Skeletal muscle cell (primary cell): ENCODE measurements at places on chromosomes 5 and 9.

GRCh38 chr9:80492221-80492620 is 920.5 kb downstream of the TLE4 start:
- DNase-seq = no peak

GRCh38 chr5:91033370-91033769 is 349.7 kb downstream of the ARRDC3 start:
- DNase-seq = no peak

DNA sequence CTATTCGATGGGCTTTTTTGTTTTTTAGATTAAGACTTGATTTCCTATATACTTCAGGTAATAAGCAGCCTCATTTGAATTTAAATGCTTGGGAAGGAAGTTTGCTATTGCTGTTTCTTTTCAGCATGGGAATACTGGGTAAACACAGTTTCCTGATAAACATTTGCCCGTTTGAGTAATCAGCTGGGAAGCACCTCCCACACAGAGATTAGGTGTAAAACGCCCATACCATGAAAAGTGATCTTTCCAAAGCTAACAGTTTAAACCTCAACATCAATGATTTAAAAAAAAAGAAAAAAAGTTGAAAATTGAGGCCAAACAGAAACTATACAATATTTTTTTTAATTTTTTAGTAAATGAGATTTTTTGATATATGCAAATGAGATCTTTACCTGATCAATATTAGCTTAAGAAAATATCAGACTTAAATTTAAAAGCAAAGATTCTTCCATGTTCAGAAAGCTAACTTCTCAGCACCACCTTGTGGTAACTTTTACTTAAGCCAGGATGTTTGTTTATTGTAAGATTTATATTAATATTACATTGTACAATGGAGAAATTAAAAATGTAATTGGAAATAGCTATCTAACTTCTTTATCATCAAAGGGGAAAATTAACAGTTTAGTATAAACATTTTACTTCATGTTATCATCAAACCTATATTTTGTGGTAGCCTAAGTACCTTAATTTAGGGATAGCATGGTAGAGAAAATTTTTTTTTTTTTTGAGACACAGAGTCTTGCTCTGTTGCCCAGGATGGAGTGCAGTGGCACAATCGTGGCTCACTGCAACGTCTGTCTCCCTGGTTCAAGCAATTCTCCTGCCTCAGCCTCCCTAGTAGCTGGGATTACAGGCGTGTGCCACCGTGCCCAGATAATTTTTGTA is 39.8 kb downstream of the F2RL2 start:
- DNase-seq = no peak

GRCh38 chr5:135891791-135892190 is 3.9 kb downstream of the IL9 start:
- DNase-seq = no peak

- DNase-seq = no peak
Measured at GRCh38 chr5:10662661-10663488, 98.2 kb downstream of the DAP start.

DNA sequence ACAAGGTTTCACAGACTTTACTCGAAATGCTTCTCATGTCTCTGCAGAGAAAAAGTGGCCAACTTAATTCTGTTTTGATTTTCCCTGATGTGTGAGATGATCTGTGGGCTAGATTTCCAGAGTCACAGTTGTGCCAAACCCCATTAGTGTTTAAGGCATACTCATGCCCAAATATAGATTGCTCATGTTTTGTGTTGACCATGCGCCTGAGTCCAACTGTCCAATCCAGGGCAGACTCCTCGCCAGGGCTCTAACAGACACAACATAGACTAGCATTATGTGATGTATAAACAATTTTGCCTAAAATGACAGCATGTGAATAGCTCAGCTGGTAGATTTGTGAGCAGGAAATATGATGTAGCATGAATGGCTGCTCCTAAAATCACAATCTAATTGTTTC is 128.1 kb downstream of the PRDM6 start:
- no peak for DNase-seq

DNA sequence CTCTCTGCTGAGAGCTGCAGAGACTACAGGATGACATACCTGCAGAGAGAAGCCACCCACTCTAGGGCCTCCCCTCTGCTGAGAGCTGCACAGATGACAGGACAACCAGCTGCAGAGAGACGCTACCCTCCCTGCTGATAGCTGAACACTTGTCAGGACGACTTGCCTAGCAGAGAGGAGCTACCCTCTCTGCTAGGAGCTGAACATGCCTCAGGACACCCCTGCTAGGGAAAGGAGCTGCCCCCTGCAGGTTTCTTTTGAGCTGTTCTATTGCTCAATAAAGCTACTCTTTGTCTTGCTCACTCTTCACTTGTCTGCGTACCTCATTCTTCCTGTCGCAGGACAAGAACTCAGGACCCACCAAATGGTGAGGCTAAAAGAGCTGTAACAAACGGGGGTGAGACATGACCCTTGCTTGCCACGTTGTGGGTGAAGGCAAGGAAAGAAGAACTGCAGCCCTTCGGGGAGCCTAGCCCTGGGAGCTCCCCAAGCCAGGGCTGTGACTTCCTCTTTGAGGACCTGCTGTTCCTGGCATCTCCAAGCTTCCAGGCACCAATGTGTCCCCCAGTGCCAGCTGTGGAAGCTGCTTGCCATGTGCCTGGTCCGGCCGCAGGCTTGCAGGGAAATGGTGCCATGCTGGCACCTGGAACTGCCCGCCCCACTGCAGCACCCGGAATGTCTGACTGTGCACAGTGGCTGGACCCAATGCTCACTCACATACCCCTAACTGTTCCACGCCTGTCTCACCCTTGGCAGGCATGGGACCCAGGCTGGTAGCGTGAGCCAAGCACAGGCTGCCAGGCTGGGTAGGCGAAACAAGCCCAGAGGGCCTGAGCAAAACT is 5.1 kb upstream of the TESK1 start:
- no peak for DNase-seq

- no peak for DNase-seq
Measured at GRCh38 chr9:115373710-115374045, 255.7 kb upstream of the TNC start.

GRCh38 chr9:136204838-136205706 is at the start of gene LHX3:
TSS of gene LHX3 (minus strand) at chr9:136205128. CDS start at chr9:136205012, 116 bp downstream.
- DNase-seq = no peak

DNA sequence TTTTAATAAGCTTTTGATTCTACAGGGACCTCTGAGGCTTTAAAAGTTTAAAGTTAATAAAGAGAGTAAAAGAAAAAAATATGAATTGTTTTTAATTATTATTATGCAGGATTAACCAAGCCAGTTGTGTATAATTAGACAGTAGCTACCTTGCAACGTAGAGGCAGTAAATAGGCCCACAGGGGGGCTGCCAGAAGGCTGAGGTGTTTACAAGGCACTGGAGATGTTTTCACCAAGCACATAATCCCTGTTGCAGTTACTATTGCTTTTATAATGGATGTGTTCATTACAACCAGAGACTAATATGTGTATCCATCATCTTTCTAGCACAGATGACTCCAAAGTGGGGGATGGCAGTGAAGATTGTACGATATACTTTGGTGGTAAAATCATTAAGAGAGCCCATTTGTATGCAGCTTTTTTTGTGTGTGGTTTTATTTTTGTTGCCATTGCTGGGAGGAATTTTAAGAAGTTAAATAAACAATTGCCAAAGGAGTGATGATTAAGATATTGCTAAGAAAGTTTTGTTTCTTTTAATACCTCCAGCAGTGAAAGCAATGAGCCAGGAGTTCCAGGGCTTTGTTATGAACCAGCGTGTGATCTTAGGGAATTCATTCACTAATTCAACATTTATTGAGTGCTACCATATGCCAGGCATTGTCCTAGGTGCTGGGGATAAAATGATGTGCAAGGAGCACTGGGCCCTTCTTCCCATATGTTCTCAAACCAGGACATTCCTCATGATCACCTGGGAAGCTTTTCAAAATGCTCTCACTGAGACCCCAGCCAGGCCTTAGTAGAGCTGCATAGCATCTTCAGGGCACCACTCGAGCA is 138.7 kb upstream of the EFNA5 start:
- DNase-seq = no peak

DNA sequence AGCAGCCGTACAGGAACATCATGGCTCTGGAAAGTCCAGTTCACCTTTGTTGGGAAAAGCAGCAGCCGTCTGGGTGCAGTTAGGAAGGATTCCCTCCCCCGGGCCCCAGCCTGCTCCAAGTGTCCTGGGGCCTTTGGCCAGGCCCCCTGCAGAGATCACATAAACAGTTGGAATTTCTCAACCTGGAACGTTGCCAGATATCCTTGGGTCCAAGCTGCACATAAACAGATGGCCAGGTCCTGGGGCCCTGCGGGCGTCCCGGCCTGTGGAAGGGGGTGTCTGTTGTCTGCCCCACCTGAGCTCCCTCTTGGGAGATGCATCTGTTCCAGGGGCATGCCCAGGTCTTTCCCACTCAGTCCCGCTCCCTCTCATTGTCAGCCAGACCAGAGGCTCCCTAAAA is 92.7 kb downstream of the COL5A1 start:
- no peak for DNase-seq

DNA sequence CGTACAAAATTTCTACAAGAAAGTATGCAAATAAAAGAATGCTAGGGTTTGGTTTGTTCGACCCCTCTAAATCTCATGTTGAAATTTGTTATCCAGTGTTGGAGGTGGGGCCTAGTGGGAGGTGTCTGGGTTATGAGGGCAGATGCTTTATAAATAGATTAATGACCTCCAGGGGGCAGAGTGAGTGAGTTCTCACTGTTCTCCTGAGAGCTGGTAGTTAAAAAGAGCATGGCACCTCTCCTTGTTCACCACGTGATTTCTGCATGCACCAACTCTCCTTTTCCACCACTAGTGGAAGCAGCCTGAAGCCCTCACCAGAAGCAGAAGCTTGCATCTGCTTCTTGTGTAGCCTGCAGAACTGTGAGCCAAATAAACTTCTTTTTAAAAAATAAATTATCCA is 50.4 kb upstream of the FAM170A start:
- DNase-seq = no peak

GRCh38 chr9:86902991-86903733 is 44.1 kb downstream of the GAS1 start:
- DNase-seq = no peak

DNA sequence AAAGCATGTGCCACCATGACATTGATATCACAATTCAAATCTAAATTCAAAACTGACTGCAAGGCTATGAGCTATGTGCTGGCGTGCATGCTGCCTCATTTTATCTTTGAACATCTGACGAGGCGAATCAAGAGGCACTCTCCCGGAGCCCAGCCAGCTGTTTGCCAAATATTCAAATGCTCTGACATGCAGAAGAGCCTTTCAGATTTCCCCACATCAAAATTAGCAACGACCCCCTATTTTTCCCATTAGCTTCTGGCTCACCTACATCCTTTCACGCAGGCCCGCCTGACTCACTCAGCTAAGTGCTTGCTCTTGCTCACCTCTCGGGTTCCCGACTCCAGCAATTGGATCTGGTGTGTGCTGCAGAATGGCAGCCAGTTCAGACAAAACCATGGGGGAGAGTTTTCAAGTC is 159.0 kb downstream of the NR2F1-AS1 start:
- no peak for DNase-seq

- DNase-seq = no peak
Measured at GRCh38 chr5:16733331-16734006, 116.7 kb upstream of the RETREG1 start.

DNA sequence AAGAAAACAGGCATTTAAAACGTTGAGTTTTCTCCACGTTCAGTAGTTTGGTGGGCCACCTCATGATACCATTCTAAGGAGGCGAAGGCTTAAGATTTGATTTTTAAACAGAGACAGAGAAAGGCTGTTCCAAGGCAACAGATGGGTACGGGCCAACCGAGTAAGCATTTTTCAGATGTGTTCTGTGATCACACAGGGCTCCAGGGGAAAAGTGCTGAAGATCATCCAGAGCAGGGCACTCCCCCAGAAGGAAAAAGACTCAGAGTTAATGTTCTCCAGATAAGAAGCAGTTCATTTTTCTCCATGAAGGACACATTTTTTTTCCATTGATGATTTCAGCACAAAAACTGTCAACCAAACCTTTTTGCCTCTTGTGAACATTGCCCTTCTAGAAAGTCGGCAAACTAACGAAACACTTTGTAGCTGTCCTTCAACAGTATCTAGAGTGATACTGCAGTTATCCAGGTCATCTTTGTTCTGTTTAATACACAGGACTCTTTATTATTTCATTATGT is 138.7 kb downstream of the ALDH1A1 start:
- DNase-seq = no peak

DNA sequence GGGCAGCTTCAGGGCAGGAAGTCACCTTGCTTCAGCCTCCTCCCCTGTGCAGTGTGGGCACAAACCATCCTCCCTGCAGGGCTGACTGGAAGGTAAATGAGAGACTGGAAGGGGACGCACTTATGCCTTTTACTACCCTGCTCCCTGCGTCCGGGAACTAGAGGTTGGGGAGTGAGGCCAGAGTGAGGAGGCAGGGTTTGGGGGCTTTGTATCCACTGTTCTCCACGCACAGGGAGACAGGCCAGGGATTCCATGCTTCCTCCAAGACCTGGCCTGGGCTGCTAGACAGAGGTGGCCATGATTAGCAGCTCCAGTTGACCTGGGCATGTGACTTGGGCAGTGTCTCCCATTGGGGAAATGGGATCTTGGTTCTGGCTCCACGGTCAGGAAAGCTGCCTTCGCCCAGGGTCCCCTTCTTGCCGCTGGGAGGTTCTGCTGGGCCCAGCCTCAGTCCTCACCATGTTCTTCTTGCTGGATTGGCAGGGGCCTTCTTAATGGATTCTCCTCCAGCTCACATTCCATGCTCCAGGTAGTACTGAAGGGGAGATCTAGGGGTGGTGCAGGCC is 37.0 kb upstream of the PSD2 start:
- DNase-seq = no peak

DNA sequence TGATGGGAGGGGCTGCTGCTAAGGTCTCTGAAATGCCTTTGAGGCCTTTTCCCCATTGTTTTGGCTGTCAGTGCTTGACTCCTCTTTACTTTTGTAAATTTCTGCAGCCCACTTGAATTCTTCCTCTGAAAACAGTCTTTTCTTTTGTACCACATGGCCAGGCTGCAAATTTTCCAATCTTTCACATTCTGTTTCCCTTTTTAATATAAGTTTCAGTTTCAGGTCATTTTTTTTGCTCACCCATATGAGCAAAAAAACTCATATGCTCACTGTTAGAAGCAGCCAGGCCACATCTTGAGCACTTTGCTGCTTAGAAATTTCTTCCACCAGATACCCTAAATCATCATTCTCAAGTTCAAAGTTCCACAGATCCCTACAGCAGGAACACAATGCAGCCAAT is 234.6 kb upstream of the ADRA1B start:
- no peak for DNase-seq

DNA sequence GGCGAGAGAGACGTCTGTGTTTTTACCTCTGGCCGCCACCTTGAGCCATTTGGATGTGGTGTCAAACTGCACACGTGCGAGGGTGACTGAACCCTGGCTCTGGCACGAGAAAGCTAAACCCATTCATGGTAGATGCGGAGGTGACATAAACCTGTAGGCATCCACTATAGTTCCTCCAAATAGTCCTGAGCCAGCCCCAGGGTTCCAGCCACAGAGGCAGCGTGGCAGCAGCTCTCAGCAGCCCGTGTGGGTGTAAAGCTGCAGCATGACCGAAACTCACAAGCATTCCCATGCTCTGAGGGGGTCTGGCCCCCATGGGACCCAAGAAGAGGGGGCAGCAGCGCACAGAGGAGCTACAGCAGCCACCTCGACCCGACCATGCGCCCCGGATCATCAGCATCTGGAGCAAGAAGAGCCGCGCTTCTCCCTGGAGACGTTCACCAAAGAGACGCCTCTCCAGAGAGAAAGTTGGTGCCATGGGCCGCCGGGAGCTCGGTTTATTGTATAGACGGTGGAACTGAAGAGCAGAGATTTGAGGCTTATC is 303.8 kb upstream of the IRX4 start:
- no peak for DNase-seq
